ENCODE measurements at places on chromosomes 12 and 14.
A peak's percentile ranks its signal among the peaks of the same experiment; 100 is the strongest.

DNA sequence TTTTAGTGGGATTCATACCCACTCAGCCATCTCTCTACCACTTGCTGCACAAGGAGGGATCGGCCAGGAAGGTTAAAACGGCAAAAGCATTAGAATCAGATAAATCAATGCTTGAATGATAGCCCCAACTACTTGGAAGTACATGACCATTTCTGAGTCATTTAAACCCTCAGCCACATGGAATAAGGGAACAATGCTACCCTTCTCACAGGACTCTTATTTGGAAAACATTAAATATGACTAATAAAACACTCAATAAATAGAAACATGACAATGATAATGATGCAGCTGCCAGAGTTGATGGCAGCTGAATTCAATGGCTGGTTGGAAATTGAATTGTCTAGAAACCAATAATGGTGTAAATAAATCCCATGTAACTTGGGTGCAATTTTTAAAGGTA, 165.4 kb downstream of the FLRT2 start:
- DNase-seq, result no peak

DNA sequence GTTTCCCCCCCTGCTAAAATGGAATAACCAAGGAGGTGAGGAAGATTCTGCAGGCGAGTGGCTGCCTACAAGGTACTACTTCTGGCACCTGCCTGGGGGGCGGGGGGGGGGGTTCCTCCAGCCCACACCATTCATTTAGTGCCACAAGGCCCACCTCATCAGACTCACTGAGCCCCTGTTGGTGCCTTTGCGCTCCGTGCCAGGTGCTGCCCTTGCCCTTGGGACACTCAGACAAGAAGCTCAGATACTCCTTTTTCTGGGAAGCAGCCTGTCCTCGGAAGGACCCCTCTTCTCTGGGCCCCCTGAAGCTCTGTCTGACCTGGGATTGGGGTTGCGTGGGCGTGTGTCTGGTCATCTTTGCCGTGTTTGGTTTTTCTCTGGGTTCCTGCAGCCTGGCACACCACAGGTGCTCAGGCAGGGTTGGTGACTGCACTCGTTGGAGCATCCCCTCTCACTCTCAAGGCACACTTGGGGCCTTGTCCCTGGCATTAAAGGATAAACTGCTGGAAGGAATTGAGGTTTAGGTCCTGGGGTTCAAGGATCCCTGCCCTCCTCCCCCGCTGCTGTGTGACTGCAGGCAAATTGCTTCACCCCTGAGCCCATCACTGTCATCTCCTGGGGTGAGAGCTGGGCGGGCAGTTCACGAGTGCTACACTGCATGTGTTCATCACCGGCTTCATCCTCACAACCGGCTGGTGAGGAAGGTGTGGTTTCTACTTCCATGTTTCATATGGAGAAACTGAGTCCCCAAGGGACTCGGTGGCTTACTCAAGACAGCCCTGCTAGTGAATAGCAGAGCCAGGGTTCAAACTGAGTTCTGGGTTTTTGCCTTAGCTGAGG, 16.9 kb downstream of the FAM222A start:
- DNase-seq, result no peak

GRCh38 chr12:91781114-91781513, 364.5 kb downstream of the BTG1 start:
- no peak for DNase-seq

DNA sequence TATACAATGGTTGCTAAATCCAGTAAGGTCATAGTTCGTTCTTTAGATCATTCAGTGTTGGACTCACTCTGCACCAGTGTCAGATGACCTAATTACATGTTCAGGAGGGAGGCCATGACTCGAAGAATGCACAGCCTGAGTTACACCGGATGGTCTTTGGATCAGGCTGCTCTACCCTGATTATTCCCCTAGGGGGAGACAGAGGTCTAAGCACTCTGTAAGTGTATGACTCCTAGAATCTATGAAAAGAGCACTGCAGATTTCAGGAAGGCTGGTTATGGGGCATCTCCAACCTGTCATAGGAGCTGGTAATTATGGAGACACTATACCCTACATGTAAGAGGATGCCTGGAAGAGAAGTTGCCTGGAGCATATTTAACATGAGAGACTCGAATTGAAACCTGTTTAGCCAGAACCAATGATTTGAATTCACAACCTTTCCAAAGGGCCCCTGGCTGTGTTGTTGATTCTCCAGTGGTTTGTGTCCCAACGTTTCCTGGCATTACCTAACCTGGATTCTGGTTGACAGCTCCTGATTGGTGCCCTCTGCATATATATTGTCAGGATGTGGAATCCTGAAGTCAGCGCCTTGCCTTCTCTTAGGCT, at the start of gene MUCL1:
TSS of gene MUCL1 (plus strand) at position 584 of the 606 bp plus-strand sequence. CDS start 67 bp downstream, outside the sequence.
- DNase-seq, result peak; percentile 80

- no peak for DNase-seq
These were observed 33.4 kb downstream of the CHST11 start for GRCh38 chr12:104490186-104490585.

- no peak for DNase-seq
These were observed 560.4 kb downstream of the ETNK1 start for GRCh38 chr12:23185346-23185745.

DNA sequence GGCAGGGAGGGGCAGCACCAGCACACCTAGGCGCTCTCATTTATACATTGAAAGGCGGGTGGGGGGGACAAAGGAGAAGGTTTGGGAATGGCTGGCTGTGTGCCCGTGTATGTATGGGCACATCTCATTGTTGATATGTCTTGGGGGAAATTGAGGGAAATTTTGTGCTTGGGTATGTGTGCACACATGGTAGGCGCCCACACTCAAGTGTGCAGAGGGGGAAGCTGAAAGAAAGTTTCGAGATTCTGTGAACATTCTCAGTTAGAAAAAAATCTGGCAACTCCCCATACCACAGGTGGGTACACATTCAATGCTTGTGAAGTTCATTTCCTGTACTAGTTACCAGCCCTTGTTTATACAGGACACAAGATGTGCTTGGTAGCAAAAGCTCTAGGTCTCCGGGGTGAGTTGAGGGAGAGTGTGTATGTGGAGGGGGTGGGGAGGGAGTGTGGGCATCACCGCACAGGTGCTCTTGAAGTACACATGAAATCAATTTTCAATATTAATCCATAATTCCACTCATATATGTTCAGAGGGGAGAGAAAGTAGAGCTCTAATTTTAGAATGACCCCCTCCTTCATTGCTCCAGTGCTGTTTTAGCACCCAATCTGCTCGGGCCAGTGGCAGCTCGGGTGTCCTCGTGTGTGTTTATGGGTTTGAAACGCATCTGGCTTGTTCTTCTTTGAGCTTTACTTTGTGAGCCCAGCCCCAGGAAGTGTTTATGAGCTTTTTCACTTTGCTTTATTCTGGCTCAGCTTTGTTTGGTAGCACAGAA, 286.0 kb downstream of the ZFP36L1 start:
- no peak for DNase-seq

DNA sequence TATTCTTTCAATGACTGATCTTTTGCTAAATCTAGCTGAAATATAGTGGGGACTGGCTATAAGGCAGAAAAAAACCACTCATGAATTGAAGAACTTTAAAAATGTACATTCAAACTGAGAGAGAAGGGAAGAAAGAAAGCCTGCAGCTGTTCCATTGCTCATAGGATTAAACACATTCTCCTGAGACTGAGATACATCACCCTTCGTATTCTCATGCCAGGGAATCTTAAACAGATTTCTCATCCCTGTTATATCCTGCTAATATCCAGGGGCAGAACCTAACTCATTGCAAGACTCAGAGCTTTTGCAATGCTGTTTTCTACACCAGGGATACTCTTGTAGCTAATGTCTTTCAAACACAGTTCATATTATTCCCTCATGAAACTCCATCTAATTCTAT, 67.2 kb upstream of the ACSS3 start:
- DNase-seq, result no peak

DNA sequence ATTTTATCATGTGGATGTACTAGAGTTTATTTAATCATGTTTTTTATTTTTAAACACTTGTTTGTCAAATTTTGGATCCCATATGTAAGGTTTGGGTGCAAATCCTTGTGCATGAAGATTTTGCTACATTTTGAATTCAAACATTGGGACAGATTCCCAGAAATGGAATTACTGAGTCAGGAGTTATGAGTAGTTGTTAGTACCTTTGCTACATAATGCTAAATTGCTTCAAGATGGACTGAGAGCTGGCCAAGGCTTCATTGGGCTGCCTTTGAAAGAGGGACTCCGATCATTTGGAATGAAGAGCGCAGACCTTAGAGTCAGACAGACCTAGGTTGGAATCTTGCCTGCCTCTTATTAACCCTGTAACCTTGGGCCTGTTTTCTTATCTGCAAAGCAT, 154.9 kb upstream of the PWP1 start:
- no peak for DNase-seq

- DNase-seq, result no peak
These were observed 851 bp downstream of the YLPM1 start for GRCh38 chr14:74763803-74764531.

DNA sequence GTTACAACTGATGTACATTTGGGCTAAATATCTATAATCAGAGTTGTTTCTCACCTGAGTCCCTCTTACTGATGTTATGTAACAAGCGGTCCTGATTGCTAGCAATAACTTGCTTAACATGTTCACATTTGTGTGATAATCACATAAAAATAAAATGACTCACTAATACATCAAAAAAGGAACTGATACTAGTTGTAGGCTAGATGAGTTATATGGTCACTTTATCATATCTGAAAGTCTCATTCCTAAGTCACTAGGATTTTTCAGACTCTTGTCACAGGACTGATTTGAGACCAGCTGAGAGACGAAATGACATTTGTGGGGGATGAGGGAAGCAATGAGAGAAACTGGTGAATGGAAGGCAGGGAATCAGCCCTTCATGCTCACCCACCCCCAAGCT, 34.3 kb downstream of the NKX2-1 start:
- no peak for DNase-seq

DNA sequence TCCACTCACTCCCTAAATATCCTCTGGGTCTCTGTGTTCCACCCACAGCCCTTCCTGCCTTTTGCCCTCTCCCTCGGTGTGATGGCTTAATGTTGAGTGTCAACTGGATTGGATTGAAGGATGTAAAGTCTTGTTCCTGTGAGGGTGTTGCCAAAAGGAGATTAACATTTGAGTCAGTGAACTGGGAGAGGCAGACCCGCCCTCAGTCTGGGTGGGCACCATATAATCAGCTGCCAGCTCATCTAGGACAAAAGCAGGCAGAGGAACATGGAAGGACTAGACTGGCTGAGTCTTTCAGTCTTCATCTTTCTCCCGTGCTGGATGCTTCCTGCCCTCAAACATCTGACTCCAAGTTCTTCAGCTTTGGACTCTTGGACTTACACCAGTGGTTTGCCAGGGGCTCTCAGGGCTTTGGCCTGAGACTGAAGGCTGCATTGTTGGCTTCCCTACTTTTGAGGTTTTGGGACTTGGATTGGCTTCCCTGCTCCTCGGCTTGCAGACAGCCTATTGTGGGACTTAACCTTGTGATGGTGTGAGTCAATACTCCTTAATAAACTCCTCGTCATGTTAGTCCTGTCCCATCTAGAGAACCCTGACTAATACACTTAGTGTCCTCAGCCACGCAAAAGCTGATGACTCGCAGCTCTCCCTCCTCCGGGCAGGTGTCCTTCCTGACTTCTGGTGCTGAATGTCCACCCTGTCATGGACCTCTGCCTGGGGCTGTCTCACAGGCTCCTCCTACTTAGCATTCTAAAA, 5.9 kb downstream of the DGLUCY start:
- no peak for DNase-seq

DNA sequence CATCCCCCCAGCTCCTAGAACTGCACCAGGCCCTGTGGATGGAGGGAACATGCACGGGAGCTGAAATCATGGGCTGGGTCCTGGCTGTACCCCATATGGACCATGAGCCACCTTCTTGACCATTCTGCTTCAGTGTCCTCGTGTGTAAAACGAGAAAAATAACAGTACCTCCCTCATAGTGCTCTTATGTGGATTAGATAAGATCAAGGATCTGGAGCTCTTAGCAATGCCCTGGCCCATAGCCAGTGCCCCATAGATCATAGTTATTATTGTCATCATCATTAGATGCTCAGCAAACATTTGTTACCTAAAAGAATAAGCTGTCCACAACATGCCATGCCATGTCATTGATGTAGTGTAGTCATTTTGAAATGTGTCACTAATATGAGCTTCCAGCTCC, 71.3 kb downstream of the SYNE3 start:
- no peak for DNase-seq

DNA sequence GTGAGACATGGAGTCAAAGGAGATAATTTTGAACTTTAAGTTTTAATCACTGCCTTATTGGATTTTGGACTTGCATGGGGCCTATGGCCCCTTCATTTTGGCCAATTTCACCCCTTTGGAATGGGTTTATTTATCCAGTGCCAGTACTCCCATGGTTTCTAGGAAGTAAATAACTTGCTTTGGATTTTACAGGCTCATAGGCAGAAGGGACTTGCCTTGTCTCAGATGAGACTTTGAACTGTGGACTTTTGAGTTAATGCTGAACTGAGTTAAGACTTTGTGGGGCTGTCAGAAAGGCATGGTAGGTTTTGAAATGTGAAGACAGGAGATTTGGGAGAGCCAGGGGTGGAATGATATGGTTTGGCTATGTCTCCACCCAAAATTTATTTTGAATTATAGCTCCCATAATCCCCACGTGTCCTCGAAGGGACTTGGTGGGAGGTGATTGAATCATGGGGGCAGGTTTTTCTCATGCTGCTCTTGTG, 448.1 kb downstream of the NAV3 start:
- DNase-seq, result no peak

DNA sequence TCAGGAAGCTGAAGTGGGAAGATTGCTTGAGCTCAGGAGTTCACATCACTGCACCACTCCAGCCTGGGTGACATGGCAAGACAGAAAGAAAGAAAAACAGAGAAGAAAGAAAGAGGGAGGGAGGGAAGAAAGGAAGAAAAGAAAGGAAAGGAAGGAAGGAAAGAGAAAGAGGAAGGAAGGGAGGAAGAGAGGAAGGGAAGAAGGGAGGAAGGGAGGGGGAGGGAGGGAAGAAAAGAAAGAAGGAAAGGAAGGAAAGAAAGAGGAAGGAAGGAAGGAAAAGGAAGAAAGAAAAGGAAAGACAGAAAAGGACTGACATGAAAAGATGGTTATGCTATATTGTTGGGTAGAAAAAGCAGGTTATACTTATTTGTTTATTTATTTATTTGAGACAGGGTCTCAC, 3.9 kb downstream of the GLTP start:
- DNase-seq, result no peak

DNA sequence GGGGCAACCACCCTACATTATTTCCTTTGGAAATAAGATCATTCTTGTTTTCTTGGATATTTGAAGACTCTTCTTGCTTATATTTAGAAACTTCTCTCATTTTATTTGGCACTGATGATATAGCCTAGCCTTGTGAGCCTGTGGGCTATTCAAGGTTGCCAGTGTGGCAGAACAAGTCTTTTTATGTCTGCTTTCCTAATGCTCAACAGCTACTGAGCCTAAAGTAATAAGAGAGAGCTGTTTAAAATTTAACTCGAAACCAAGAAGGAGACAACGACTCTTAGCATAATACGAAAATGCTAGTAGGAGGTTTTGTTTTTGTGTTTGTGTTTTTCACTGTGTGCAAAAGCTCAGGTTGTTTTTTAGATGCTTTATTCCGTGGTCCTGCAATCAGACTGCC, 104.0 kb upstream of the CPM start:
- no peak for DNase-seq

DNA sequence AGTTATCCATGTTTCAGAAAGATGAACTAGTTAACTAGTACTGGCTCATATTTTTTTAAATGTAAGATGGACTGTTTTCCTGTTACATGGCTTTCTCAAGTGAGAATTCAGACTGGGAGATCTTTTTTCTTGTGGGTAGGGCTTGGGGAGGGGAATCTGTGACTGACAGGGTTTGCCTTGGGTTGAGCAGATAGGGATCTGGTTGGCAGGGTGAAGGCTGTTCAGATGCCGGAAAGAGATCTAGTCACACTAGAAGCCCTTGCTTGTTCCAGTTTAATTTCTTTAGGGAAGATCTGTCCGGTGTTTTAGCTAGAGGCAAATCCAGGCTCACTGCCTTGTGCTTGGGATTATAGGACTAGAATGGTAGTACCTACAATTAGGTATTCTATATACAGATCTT, 63.2 kb downstream of the FBXO33 start:
- DNase-seq, result peak; percentile 14
